ENCODE measurements at places on chromosomes 7 and 10.

DNA sequence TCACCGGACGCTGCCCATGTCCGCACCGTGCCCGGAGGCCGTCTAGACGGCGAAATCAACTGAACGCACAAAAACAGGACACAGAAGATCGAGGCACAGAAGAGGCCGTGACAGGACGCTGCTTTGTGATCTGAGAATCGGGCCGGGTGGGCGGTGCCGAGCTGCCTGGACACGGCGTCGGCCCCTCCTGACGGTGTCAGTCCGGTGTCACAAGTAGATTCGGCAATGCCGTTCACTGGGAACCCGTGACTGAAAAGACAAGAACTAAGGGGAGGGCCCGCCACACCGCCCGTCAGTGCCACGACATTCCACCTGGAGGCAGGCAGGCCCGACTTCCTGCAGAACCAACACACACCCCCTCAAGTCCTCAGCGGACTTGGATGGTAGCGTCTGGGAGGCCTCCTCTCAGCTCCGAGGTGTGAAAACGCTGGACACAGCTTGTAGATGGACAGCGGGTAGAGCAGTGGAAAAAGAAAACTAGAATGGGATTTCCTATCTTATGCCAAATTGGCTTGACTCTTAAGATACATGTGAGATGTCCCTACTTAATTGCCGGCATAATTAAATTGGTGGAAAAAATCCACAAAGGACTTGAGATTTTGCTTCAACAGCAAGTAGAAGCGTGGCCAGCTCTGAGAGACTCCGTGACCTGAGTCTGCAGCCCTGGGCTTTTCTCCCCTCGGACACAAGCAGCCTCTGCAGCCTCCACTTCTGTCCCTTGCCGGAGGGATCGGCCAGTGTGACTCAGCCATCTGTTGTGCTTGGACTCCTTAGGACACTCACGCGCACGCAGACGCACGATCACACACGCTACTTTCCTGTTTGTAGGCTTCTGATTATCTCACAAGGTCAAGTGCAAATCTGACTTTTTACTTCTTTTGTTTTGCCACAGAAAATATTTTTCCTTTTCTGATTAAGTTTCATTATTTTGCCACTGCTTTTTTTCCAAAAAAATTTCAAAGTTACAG lies 269.0 kb downstream of the DIP2C start:
- no peak for DNase-seq

- no peak for DNase-seq
Measured at GRCh38 chr7:8938044-8938805, 504.8 kb downstream of the NXPH1 start.

- no peak for DNase-seq
Measured at GRCh38 chr10:69179089-69179742, 818 bp upstream of the SUPV3L1 start.

- DNase-seq: no peak
Measured at GRCh38 chr7:150754951-150755350, 17.7 kb downstream of the GIMAP5 start.

DNA sequence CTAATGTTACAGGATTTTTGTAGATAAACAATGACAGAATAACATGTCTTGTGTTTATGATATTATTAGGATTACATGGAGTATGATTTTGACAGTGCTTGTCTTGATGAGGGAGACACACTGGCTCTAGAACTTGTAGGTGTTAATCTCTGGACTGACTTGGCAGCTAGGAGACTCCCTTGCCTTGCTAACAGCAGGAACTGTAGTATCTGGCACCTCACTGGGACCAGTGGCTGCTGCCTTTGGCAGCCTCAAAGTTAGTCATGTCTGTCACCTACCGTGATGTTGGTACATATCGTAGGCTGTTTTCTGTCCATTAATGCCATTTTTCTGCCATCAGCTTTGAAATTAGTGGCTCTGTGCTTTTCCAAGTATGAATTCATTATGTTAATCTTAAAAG lies 261.5 kb downstream of the CDK14 start:
- no peak for DNase-seq

DNA sequence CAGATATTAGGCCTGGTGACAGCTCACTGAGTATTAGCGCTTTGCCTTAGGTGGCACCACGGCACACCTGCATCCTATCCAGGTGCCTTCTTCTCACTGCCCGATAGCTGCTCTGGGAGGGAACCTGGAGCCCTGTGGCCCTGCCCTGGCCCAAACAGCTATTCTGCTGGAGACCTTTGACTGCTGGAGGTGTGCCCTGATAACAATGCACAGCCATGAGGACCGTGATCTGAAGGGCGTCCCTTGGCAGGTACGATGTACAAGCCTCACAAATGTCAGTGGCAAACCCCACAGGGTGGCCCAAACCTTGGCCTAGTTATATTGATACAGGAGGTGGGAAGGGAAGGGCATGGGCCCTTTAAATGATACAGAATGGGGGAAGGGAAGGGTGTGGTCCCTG lies 259.5 kb downstream of the GRID1 start:
- DNase-seq: no peak

DNA sequence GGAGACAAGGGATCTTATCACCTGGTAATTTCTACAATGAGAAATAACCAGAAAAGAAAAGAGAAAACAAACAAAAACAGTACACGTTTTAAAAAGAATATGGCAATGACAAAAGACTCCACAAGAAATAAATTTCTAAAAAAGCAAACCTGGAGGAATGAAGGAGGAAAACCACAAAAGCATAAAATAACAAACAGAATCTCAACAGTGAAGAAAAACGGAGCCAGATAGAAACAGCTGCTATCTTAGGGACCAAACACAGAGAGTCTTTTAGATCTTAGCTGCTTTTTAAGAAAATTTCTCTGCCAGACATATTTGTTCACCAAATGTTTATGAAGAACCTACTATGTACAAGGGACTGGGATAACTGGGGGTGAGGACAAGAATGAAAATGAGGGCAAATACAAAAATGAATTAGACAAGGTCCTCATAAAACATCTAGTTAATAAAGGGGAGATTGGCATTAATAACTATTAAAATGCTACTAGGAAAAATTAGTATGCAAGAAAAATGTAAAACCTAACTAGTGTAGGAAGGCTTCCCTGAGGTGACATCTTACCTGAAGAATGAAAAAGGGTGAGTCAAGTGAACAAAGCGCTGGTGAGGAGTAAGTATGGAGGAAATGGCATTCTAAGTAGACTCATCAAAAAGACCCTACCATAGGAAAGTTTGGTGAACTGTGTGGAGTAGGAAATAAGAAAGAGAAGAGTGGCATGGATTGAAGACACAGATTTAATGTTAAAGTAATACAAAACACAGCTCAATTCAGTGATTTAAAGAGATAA lies 34.3 kb downstream of the WASL start:
- DNase-seq: no peak

DNA sequence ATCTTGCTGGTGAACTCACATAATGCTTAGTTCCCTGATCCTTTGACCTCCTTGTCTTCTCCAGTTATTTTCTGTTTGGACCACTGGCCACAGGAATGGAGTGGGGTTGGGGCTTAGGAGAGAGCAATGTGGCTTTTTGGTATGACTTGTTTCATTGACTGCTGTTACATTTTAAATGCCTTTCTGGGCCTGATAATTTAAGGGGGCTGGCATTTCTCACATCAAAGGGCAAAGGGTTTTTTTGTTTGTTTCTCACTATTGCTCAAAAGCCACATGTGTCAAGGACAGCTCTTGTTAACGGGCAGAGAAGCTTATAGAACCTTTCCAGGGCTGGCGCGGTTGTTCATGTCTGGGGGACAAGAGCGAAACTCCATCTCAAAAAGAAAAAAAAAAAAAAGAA lies 161.2 kb upstream of the TNRC18 start:
- no peak for DNase-seq

GRCh38 chr10:59724098-59724938 lies 14.7 kb upstream of the SLC16A9 start:
- DNase-seq: no peak

- no peak for DNase-seq
Measured at GRCh38 chr7:27128034-27128433, 2.5 kb downstream of the HOXA4 start.

DNA sequence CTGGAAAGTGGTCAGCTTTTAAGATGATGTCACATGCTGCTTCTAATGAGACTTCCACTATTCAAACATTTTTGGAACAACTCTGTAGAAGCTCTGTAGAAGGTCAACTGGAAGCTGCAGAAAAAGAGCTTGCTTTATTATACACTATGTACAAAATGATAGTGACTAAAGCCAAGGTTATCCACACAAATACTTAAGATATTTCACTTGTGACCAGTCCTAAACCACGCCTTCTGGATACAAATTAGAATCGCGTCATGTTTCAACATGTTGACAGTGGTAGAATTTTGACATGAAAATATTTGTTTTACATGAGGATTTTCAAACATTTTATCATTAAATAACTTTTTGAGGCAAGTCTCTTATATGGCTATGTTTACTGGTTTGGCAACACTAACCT lies 499.6 kb upstream of the PHF14 start:
- DNase-seq: no peak

DNA sequence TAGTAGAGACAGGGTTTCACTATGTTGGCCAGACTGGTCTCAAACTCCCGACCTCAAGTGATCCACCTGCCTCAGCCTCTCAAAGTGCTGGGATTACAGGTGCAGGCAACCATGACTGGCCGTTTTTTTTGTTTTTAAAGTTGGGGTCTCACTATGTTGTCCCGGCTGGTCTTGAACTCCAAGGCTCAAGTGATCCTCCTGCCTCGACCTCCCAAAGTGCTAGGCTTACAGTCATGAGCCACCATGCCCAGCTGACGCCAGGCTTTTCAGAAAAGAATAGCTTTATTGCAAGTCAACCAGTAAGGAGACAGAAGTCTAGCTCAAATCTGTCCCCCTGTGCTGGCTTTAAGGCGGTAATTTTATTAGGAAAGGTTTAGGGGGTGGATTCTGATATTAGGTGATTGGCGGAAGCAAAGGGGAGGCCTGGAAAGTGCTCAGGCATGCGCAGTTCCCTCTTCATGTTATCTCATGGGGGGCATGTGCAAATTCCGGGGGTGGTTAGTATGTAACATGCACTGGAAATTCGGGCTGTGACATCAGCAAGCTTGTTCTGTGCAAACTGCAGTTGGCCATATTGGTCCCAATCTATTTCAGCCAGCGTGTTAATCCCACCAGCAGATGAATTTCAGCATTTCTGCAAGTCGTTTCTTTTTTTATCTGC lies 42.7 kb downstream of the LIMK1 start:
- no peak for DNase-seq

GRCh38 chr7:55591282-55591931 lies 19.1 kb upstream of the VOPP1 start:
- no peak for DNase-seq

GRCh38 chr10:105952153-105952552 lies 1212.4 kb downstream of the SORCS1 start:
- no peak for DNase-seq

DNA sequence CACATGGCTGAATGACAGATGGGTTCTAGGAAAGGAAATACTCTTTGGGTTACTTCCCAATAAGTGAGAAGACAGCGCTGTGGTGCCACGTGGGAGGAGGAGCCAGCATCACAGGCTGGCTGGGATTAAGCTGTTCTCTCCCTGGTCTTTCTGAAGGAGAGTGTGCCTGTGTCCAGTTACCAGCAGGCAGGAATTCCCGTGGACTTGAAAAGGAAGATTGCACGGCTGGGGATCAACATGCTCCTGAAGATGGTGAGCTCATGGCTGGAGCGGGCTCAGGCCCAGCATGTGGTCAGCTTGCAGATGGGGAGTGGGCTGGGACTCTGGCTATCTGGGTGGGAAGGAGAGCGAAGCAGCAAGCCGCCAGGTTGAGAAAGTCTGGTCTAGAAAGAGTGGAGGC lies 8.1 kb downstream of the ADCK2 start:
- no peak for DNase-seq

DNA sequence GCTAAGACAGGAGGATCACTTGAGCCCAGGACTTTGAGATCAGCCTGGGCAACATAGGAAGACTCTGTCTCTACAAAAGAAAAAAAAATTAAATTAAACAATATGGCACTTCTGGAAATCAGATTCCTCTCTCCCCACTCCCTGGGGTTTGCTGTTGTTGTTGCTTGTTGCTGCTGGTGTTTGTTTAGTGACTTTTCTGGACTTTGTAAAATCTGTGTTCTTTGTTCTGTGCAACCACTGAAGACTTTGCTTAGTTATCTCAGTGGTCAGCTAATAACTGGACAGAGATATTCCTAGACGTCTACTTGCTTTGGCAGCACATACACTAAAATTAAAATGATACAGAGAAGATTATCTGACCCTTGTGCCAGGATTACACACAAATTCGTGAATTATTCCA lies 10.3 kb upstream of the WIPI2 start:
- no peak for DNase-seq

DNA sequence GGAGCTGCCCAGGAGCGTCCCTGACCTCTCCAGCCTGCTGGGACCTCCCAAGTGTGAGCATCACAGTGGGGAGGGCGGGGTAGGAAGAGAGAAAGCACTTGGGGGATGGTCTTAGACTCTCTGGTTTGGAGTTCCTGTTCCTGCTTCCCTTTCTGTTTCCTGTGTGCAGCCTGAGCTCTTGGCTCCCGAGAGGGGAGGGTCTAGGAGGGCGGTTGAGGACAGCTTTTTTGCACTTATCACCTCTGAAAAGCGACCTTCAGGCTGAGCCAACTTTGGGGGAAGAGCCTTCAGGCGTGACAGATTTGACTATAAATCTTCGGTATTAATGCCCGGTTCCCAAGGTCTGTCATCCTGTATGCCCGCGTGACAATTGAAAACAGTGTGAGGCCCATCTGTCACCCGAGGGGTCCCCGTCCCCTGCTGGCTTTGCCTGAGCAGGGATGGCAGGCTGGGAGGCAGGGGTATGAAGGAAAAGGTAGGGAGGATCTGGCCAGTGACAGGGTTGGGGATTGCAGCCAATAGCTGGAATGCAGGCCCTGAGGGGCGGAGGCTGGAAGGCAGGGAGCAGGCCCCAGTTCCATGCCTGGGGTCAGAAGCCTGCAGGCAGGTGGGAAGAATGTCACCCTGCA lies 78.6 kb downstream of the CDH23 start:
- DNase-seq: no peak

DNA sequence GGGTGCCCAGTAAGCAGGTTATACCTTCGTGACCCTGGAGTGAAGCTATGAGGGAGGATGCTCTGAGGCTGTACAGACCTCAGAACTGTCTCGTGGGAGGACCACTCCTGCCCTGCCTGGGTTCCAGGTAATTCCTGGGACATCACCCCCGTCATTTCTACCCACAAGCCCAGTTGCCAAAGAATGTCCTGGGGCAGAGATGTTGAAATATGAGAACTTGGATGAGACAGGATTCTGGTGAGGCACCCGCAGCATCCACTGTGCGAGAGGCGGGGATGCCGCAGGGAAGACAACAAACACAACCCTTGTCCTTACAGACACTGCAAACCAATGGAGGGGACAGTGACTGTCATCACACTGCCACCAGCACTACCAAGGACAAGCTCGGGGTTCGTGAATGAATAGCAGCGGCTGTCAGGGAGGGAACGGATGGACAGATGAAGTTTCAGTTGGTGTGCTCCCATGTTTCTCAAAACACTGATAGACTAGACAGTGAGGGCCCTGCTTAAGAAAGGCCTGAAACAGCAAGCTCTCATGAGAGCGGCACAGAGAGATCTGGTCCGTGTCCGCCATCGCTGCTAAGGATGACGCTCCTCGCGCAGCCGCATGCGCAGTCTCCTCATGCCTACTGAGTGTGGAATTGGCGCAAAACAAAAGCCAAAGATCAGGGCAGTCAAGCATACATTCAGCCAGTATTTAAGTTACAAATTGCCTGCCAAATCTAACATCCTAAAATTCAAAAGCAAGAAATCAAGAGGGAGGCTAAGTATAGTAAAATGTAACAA lies 82.0 kb upstream of the RHEB start:
- no peak for DNase-seq

- no peak for DNase-seq
Measured at GRCh38 chr7:17446340-17446739, 147.9 kb downstream of the AHR start.

GRCh38 chr7:28939367-28939766 lies 18.8 kb downstream of the TRIL start:
- DNase-seq: no peak

Measured in SIG-M5 (cell line).